Inflammatory macrophage treated with lipopolysaccharide for 4 hours (primary cell): ENCODE measurements at places on chromosomes 13 and 19.

- DNase-seq: no peak
Measured at GRCh38 chr19:1445932-1446712, 3.8 kb upstream of the APC2 start.

DNA sequence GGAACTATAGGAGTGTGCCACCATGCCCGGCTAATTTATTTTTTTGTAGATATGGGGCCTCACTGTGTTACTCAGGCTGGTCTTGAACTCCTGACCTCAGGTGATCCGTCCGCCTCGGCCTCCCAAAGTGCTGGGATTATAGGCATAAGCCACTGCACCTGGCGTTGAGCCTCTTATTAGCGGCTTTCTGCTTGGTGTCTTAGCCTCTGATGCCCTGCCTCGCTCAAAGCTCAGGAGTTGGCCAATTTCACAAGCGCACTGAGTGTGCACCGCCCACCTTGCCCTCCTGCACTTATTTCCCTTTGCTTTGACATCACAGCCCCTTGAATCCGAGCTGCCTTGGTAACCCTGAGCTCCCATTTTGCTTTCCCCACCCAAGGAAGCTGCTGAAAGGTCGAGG, 10.1 kb downstream of the YIPF2 start:
- no peak for DNase-seq

DNA sequence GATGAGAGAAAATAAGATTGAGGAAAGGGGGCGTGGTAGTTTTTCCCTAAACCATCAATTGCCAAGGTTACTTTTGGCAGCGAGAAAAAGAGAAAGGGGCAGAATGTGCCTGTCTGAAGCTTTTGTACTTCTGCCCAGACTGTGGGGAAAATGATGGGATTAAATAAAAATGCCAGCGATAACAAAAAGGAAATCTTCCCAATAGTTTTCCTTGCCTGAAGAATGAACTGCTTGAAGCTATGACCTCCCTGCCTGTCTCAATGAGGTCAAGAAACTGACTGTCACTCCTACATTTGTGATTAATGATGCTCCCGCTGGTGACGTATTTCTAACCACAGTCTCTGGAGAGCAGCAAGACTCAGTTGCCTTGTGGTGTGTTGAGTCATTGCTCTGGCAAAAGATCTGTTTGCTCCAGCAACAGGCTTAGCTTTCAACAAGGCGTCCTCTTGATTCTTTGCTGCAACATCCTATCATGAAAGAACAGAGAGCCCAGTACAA, 1051.5 kb downstream of the DIAPH3 start:
- DNase-seq: no peak

- DNase-seq: no peak
Measured at GRCh38 chr19:9644472-9644871, 23.4 kb upstream of the ZNF561 start.

DNA sequence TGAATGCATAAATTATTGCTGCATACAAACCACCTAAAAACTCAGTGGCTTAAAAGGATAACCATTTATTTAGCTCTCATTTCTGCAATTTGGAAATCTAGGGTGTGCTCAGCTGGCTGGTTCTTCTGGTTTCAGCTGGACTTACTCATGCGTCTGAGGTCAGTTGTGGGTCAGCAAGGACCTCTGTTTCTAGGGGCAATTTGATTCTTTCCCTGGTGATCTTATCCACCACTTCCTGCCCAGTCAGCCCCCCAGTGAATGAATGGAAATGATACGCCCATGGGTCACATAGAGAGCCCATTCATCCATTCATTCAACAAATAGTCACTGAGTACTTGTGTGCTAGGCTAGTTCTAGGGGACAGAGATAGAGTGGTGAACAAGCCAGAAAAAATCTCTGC, 9.9 kb downstream of the FXYD5 start:
- DNase-seq: no peak

- DNase-seq: no peak
Measured at GRCh38 chr13:98274921-98275487, 97.9 kb upstream of the RNF113B start.

- DNase-seq: no peak
Measured at GRCh38 chr13:75079226-75079625, 402.7 kb downstream of the TBC1D4 start.

DNA sequence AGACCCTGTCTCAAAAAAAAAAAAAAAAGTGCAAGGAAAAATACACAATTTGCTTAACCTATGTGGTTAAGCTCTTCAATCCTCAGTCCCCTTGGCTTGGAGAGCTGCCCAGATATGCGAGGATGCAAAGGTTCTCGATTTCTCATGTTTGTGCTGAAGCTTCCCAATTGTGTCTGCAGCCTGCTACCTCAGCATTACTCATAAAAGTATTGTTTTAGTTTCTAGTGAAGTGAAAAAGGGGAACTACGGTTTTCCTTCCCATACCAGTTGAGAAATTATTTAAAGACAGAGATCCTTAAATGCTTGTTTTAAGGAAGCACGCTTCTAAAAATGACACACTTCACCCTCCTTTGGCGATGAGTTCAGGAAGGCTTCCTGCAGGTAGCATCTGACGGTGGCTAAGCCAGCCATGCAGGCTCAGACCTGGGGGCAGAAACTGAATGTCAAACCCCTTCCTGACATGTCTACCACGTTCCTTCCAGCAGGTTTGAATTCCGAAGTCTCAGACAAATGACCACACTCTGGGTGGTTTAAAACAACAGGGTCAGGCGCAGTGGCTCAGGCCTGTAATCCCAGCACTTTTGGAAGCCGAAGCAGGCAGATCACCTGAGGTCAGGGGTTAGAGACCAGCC, 47.9 kb downstream of the RUBCNL start:
- peak; percentile 98 for DNase-seq

GRCh38 chr13:75194717-75195462, 287.1 kb downstream of the TBC1D4 start:
- no peak for DNase-seq

DNA sequence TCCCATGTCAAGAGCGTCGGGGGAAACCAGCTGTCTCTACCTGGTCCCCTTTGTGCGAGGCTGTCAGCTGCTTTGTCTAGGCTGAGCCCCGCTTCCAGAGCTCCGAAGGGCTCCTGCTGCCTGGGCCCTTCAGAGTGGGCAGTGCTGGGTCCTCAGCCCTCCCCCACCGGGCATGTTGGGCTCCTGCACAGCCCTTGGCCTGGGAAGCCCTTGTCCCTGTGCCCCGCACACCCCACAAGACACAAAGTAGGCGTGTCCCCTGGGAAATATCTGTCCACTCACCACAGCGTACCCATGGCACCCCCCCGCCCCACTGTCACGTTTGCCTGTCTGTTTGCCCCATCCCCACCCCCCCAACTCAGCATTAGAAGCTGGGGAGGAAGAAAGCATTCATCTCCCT, 39.6 kb upstream of the RANBP3 start:
- DNase-seq: no peak
